ENCODE measurements at places on chromosomes 11 and 22.

DNA sequence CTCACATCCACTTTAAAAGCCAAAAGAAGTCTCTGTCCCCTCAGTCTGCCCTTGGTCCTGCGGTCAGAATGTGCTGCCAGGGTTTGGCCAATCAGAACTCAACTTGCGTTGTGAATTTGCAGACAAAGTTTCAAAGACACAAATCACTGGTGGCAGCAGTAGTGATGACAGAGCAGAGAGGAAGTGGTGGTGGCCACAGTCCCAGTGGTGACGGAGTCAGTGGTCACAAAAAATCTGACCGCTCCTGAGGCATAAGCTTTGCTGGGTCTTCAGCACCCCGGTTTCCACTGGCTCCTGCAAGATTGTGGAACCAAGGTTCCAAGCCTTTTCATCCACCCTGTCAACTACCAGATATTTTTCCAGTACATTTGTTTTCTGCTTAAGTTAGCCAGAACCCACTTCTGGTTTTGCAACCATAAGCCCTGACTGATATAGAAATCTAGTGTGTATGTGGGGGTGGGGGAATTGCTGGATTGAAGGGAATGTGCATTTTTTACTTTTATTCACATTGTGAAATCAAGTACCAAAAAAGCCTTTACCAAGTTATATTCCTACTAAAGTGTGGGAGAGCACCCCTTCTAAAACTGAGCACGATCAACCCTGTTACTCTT, 112.3 kb downstream of the TMPRSS5 start:
- DNase-seq: no peak

- DNase-seq: no peak
These were observed 9.0 kb downstream of the KIRREL3 start for GRCh38 chr11:126991596-126991995.

- no peak for DNase-seq
These were observed 3.1 kb downstream of the TNNT3 start for GRCh38 chr11:1922481-1923081.

DNA sequence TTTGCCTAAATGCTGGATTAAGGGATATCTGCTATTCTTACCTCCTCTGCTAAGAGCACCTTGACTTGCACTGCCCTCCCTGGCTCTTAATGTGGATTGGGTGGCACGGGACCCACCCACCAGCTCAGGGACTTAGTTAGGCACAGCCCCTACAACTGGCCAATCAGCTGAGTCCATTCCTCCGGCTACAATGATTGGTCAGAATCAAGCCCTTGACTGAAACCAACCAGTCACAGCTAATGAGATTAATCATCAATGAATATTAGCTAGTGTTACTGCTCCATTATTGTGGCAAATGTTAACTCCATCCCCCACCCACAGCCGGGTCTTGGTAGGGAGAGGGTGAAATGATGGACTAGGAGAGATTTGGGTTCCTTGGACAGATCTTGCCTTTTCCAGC, 328.0 kb downstream of the MN1 start:
- DNase-seq: no peak

- DNase-seq: no peak
These were observed 117.8 kb upstream of the C11orf87 start for GRCh38 chr11:109304159-109304558.

- DNase-seq: no peak
These were observed 5.7 kb downstream of the ZP1 start for GRCh38 chr11:60872961-60873524.

DNA sequence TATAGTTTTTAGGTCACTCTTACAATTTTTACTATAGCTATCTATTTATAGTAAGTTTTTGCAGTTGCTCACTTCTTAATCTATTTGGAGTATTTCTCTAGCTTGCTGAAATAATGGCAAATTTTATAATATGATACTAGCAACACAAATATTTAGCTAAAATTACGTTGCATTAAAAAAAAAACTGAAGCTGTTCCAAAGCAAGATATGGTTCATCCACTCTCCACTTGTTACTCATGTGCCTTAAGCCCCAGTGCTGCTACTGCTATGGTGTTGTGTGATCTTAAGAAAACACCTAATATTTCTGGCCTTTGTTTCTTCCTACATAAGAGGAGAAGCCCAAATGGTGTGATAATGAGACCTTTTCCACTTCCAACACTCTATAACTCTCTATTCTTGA, 479 bp downstream of the MMP3 start:
- no peak for DNase-seq
